ENCODE measurements at places on chromosomes 13 and 19.

- no peak for DNase-seq
Measured at GRCh38 chr19:55223291-55224037, 5.1 kb downstream of the TMEM86B start.

- DNase-seq: no peak
Measured at GRCh38 chr13:27496006-27496405, 45.6 kb upstream of the MTIF3 start.

DNA sequence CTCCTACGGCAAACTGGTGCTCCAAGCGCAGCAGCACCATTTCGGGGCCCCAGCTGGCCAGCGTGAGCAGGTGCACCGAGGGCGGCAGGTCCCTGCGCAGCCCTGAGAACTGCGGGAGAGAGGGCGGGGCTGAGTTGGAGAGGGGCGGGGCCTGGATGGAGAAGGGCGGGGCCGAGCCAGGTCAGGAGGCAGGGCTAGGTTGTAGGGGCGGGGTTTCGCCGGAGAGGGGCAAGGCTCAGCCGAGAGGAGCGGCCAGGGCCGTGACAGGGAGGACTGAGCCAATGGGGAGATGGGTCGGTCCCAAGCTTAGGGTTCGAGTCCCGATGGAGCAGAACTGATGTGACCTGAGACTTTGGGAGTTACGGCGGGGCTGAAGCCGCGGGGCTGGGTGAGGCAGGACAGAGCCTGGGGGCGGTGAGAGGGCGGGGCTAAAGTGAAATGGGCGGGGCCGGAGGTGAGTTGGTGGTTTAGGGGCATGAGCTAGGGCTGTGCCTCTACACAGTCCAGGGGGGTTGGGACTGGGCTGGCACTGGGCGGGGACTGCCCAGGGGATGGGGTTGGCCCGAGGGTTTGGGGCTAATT is 19.0 kb downstream of the MAN2B1 start:
- DNase-seq: peak; percentile 42

- DNase-seq: no peak
Measured at GRCh38 chr19:34017024-34017423, 155.3 kb upstream of the LSM14A start.

GRCh38 chr13:27954406-27954851 is 14.7 kb downstream of the CDX2 start:
- no peak for DNase-seq

DNA sequence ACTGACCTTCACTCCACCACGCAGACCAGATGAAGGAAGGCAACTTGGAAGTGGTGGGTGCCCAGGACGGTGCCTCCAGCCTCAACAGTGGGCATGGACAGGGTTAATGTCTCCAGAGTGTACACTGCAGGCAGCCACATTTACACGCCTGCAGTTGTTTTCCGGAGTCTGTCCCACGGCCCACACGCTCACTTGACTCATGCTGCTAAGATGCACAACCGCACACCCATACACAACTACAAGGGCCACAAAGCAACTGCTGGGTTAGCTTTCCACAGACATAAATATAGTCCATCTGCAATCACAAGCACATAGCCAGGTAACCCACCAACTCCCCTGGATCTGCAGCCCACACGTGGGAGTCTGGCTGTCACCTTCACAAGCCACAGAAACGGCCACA is 12.6 kb upstream of the AXL start:
- no peak for DNase-seq

GRCh38 chr19:54197121-54197520 is 3.5 kb upstream of the RPS9 start:
- no peak for DNase-seq

DNA sequence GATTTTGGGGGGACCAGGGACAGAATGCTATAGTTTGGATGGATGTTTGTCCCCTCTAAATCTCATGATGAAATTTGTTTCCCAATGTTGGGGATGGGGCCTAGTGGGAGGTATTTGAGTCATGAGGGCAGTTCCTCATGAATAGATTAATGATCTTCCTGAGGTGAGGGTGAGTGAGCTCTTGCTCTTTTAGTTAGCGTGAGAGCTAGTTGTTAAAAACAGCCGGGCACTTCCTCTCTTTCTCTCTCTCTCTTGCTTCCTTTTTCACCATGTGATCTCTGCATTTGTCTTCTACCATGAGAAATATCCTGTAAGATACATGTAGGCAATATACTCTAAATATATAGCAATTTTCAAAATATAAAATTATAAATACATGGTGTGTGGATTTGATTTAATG is 290.8 kb upstream of the PCDH9 start:
- DNase-seq: no peak

GRCh38 chr19:54203151-54203611 is 2.5 kb downstream of the RPS9 start:
- no peak for DNase-seq

GRCh38 chr13:19634256-19634740 is 839 bp downstream of the MPHOSPH8 start:
- no peak for DNase-seq

DNA sequence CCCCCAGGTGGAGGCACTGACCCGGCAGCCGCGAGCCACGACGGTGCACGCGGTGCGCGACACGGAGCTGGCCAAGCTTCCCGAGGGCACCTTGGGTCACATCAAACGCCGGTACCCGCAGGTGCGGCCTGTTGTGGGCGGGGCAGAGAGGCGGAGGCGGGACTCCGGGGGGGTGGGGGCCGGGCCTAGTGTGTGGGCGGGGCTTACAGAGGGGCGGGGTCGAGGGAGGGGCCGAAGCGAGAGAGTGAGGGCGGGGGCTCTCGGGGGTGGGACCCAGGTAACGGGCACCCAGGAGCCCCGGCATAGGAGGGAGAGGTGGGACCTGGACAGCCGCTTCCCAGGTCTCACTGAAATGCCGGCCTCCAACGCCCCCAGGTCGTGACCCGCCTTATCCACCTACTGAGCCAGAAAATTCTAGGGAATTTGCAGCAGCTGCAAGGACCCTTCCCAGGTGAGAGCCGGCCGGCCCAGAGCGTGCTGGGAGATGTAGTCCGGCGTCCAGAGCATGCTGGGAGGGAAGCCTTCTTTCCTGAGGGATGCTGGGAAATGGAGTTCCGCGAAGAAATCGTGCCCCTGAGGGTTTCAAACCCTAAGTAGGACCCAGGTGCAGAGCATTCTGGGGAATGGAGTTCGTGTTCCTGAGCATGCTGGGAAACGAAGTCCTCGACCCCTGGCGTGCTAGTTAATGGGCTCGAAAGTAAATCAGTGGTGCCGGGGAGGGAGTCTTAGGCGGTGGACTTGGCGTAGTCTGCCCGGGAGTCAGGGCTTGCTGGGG is 15.7 kb downstream of the PNPLA6 start:
- no peak for DNase-seq

GRCh38 chr19:34588249-34588648 is 88.7 kb downstream of the SCGB2B2 start:
- no peak for DNase-seq

GRCh38 chr13:70362820-70363570 is 254.7 kb upstream of the KLHL1 start:
- no peak for DNase-seq

DNA sequence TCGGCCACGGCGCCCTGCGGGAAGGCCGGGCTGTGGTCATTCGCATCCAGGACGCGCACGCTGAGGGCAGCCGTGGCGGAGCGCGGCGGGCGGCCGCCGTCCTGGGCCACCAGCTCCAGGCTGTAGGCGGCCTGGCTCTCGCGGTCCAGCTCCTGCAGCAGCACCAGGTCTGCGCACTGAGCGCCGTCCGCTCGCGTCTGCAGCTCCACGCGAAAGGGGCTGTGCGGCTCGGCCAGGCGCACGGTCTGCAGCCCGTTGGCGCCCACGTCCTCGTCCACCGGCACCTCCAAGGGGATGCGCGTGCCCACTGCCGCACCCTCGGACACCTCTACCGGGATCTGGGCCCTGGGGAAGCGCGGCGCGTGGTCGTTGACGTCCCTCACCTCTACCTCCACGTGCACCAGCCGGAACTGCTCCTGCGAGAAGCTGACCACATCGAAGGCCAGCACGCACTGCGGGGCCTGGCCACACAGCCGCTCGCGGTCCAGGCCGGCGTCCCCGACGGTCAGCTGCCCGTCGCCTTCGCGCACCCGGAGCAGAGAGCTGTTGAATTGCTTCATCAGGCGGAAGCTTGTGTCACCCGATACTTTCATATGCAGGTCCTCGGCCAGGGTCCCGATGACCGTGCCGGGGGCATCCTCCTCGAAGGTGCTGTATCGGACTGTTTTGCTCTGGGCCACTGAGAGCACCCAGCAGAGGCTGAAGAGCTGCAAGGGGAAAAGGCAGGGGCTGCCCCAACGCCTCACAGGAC is 583 bp downstream of the PCDH8 start:
- no peak for DNase-seq

DNA sequence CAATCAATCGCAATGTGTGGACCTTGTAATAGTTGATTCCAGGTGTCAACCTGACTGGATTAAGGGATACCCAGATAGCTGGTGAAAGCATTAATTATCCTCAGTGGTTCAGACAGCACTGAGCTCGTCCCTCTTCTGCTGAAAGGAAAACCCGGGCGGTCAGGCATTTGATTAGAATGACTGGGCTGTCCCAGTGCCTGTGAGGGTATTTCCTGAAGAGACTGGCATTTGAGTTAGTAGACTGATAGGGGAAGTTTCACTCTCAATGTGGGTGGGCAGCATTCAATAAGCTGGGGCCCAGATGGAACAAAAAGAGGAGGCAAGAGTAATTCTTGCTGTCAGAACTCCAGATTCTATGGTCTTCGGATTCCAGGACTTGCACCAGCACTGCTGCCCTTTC is 31.9 kb downstream of the KPNA3 start:
- no peak for DNase-seq

DNA sequence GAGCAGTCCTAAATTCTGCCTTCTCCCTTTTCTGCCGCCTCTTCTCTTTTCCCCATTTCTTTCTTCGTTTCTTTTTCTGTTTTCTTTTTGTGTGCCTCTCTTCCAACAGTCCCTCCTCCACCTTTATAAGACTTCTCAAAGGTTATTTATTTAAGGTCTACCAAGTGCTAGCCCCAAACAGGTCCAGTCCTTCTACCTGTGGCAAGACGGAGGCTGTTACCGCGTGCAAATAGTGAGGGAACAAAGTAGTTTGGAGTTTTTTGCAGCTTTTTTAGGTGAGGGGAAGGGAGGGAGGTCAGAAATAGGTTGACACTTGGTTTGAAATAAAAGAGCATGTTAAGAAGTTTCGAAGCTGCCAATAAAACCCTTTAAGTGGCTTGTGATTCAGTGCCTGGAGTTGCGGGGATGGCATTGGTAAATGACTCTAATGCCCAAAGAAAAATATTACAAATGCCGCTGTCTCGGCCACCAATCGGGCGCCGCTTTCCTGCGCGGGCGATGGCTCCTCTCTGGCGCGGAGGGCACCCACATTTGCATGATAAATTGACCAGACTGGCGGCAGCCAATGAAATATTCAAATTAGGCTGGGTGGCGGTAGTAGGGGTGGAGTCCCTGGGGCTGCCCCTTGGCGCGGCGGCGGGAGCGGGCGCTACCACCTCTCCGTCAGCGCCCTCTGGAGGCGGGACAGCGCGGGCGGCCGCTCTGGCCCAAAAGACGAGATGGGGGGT is 7.5 kb upstream of the TSHZ3 start:
- no peak for DNase-seq

DNA sequence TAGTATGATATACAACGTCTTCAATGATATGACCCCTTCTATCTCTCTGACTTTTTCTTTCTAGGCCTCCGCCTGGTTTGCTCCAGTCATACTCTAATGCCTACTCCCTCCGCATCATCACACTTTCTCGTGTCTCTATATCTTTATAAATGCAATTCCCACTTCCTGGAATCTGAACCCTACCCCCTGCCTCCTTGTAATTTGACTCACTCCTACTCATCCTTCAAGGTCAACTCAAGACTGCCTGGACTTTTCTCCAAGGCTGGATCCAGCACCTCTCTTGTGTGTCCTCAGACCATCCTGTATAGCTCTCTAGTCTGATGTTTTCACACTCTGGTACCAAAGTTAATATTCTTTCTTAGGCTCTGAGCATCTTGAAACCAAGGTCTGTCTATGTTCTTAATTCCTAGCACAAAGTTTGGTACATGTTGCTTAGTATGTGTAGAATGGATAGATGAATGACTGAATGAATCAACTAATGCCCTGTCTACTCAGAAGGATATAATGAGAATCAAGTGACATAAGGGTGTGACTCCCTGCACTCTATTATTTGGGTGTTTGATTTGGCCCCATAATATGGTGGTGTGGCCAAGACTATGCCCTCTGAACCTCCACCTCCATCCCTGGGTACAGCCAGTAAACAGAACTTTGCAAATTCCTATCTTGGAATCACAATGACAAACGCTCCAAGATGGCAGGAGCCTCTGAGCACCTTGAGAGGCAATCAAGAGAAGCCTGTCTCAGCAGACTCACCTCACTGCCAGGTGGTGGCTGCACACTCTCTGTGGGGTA is 74.3 kb upstream of the SERP2 start:
- DNase-seq: no peak

DNA sequence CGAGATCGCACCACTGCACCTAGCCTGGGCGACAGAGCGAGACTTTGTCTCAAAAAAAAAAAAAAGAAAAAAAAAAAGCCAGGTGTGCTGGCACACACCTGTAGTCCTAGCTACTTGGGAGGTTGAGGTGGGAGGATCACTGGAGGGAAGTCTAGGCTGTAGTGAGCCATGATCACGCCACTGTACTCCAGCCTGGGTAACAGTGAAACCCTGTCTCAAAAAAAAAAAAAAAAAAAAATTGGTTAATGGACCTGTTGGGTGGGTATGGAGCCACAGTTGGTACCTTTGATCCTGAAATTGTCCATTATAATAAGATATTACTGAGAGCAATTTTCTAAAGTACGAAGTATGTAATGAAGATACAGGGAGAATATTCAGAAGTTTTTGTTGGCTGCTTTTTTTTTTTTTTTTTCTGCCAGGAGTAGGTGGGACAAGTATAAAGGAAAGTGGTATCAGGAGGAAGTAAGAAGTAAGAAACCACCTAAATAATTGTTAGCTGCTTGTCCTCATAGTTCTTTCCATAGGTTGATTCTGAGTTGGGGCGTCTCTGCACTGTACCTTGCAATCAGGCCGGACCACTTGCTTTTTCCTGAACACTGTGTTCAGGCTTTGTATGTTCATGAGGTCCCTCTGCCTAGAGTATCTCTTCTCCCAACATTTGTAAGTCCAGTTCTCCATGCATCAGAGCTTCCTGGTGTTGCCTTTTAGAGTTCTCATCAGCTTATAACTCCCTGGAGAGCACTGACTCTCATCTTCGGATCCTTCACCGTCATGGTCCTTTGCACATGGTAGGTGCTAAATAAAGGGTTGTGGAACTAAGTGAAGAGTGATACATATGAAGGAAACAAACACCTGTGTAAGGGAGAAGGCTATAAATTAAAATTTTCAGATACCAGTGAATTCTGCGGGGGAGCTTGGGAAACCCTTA is 31.7 kb downstream of the ARHGAP35 start:
- no peak for DNase-seq

DNA sequence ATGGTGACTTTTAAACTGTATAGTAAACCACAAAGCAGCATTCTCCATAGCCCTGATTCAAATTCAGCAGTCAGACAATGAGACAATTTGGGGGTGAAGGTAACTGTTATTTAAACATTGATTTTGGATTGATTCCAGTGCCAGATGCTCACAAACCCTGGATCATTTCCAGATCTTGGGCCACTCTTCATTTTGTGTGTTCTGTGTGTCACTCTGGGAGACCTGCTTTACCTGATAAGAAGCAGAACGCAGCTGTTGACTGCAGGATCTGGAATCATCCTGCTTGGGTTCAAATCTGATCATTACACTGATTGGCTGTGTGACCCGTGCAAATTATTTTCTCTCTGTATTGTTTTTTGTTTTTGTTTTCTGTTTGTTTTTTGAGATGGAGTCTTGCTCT is 4.0 kb upstream of the PCDH8 start:
- no peak for DNase-seq
